Omental fat pad (tissue), 4 donors: ENCODE measurements at places on chromosomes 2 and 18.

GRCh38 chr2:26299471-26300101, 46.4 kb upstream of the SELENOI start:
- DNase-seq = no peak

- no peak for DNase-seq
These were observed 37.4 kb upstream of the PROKR1 start for GRCh38 chr2:68605939-68606338.

DNA sequence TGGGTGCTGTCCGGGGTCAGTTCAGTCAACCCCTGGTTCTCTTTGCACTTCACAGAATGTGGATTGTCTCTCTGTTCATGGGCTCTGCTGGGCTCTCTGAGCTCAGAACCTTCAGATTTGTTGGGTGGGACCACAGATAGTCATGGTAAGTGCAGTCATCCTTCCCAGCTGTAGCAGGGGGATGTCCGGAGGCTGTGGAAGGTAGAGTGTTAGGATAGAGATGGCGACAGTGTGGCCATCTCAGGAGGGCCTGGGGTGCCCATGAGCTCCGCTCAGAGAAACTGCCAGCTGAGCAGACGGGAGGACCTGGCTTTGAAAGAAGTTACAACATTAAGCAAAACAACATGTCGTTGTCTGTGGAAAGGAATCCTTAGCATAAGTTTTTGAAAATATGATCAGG, 149.8 kb downstream of the FAM210A start:
- no peak for DNase-seq

GRCh38 chr2:134440336-134440909, 186.6 kb downstream of the MGAT5 start:
- no peak for DNase-seq

DNA sequence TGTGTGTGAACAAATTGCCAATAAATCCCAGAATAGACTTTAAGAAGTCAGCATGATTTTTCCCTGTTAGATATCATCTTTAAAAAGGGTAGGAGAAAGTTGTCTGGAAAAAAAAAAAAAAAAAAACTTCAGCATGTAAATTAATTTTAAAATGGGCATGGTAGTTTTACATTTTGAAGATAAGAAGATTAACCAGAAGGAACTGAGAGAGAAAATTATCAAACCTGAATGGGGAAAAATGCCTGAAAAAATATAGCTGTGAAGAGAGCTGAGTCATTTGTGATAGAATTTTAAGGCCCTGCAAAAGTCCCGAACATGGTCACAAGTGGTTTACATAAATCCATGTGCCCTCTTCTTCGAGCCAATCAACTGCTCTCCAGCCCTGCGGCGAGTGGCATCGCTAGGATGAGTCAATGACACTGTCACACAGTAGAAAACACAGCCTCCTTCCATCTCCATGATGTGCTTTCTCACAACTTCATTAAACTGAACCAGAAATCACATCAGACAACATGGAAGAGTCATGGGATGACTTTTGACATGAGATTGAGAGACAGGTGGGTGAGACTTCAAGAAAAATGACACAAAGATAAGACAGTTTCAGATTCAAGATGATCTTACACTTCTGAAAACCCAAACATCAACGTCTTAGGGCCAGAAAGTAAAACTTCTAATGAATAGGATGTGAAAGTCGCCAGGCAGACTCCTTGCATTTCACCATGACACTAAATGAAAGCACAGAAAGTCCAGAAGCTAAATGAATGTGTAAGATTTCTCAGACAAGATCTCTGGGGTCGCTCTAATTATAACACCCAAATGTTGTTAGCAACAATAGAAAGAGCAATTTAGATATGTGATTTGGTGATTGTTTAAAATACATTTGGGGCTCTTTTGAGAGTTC, 273.0 kb upstream of the ID2 start:
- no peak for DNase-seq

DNA sequence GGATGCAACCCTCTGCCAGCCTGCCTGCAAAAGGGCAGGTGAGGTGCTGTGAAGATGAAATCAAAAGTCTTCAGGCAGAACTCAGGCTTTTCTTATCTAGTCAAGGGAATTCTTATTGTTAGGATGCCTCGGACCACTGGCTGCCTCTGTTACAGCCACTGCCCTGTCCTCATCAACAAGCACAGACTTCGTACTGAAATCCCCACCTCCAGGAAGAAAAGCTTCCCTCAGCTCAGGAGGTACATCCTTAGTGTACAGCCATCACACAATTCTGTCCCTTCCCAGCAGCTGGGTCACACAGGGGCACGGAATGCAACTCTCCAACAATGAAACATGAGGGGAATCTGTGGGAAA, 10.1 kb upstream of the RNU4ATAC start:
- DNase-seq = no peak

DNA sequence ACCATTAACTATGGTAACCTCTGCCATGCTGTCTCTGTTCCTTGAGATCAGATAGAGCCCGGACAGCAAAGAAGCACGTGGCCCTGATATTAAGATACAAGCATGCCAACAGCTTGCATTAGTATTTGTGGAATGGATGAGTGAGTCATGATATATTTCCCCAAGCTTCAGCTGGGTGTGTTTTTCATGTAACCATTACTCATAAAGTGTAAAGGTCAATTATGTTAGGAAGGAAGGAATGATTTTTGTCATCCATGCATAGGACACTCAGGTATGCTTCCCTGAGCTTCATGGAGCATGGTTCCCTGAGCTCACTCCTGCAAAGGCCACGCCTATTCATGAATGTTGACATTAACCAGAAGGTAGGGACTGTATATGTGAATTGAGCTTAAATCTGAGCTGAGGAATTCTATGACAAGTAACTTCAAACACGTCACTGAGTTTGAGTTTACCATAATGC, 74.6 kb downstream of the ARL4C start:
- no peak for DNase-seq
